A549 treated with CORT108297 at 1 μM for 4 hours (cell line): ENCODE measurements at places on chromosomes 2 and 18. TPM values are rescaled to one million over a fixed set of nuclear protein-coding genes. Genes with fewer than 3 reads are reported as not detected.

Gene TXNDC2
- 0.07 to 0.32 TPM (median 0.10 TPM) in 5 replicates for total RNA-seq

Gene SIX2
- 0.10 to 0.36 TPM (median 0.27 TPM) in 5 replicates for total RNA-seq

Gene CYTIP
- total RNA-seq, result not detected in 5 replicates

Gene POTEJ
- not detected in 5 replicates for total RNA-seq

Gene CPO
- 0.09 to 0.15 TPM (median 0.12 TPM) in 3 of 5 replicates, not detected in the others for total RNA-seq

Gene BMP10
- total RNA-seq, result not detected in 5 replicates

Gene SP5
- 0.05 TPM in 1 of 5 replicates, not detected in the others for total RNA-seq

Gene ZNF385B
- 0.20 to 0.21 TPM in 2 of 5 replicates, not detected in the others for total RNA-seq

Gene DQX1
- 0.06 to 0.16 TPM (median 0.12 TPM) in 5 replicates for total RNA-seq

Gene CD207
- 0.07 TPM in 1 of 5 replicates, not detected in the others for total RNA-seq

Gene PSMA8
- not detected in 5 replicates for total RNA-seq

Gene WDCP
- total RNA-seq, result 11.8 to 14.8 TPM (median 12.3 TPM) in 5 replicates

Gene CYP27A1
- 0.12 to 0.18 TPM (median 0.15 TPM) in 5 replicates for total RNA-seq

Gene SCN7A
- 0.01 TPM in 1 of 5 replicates, not detected in the others for total RNA-seq

Gene VIT
- 0.04 TPM in 1 of 5 replicates, not detected in the others for total RNA-seq

Gene IL36G
- not detected in 5 replicates for total RNA-seq

Gene CCBE1
- 7.3 to 14.9 TPM (median 10.4 TPM) in 5 replicates for total RNA-seq

Gene LPIN2
- 14.7 to 19.1 TPM (median 16.8 TPM) in 5 replicates for total RNA-seq

Gene ANKRD30BL
- total RNA-seq, result not detected in 5 replicates

Gene LCLAT1
- total RNA-seq, result 12.9 to 21.7 TPM (median 15.8 TPM) in 5 replicates
